ENCODE measurements at places on chromosomes 16 and 17.

DNA sequence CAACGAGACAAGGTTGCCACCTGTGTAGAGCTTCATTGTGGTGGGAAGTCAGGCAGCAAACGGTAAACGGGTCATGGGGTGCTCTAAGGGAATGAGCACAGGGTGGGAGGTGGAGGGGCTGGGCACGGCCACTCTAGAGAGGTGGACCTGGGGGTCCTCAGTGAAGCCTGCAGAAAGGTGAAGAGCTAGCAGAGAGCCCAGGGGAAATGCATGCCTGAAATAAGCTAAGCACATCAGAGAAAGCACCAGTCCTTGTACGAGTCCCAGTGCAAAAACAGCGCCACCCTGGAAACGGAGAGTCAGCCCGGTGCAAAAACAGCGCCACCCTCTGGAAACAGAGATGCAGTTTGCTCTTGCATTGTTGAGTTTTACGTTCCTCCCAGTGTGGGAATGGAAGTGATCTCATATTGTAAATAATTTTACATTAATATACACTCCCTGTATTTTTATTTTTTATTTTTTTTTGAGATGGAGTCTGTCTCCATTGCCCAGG is 65.0 kb downstream of the TBC1D16 start:
- DNase-seq, result no peak

- no peak for DNase-seq
These were observed 160.8 kb downstream of the CA10 start for GRCh38 chr17:51997723-51998122.

DNA sequence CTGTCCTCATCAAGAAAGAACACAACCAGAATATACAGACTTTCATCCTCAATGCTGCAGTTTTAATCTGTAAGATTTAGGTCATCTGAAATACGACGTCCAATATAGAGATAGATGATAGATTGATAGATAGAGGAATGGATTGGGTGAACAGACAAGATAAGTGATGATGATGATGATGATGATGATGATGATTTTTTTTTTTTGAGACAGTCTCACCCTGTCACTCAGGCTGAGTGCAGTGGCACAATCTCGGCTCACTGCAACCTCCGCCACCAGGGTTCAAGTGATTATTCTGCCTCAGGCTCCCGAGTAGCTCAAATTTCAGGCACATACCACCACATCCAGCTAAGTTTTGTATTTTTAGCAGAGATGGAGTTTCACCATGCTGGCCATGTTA is 56.3 kb upstream of the ADAMTS18 start:
- DNase-seq, result no peak

DNA sequence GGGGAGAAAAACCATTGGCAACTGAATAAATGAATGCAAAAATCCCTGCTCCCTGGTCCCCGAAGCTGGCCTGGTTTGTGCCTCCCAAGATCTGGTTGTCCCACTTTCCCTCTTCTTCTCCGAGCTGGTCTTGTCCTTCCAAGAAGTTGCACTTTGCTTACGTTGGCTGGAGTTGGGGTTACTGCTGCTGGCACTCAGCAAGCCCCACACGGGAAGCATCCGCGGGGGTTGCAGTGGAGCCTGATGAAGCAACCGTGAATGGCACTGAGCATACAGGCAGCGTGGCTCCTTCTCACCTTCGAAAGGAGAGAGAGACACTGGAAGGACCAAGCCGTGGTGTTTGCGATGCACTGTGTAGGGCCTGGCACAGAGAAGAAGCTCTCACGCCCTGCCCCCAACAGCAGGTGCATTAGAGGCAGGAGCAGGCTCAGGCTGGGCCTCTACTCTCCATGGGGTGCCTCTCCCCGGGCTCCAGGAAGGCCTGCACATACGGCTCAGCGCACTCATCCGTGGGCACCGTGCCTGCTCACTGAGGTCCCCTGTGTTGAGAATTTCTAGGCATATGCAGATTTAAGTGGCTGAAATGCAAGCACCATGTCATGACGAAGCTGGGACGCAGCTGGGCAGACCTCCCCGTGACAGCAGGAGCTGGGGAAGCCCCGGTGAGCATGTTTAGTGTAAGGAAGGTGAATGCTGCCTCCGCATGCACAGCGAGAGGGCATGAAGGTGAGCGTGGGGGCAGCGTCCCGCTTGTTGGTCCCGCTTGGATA is 12.1 kb downstream of the CA5A start:
- no peak for DNase-seq

GRCh38 chr16:10087151-10087550 is 95.1 kb downstream of the GRIN2A start:
- no peak for DNase-seq

DNA sequence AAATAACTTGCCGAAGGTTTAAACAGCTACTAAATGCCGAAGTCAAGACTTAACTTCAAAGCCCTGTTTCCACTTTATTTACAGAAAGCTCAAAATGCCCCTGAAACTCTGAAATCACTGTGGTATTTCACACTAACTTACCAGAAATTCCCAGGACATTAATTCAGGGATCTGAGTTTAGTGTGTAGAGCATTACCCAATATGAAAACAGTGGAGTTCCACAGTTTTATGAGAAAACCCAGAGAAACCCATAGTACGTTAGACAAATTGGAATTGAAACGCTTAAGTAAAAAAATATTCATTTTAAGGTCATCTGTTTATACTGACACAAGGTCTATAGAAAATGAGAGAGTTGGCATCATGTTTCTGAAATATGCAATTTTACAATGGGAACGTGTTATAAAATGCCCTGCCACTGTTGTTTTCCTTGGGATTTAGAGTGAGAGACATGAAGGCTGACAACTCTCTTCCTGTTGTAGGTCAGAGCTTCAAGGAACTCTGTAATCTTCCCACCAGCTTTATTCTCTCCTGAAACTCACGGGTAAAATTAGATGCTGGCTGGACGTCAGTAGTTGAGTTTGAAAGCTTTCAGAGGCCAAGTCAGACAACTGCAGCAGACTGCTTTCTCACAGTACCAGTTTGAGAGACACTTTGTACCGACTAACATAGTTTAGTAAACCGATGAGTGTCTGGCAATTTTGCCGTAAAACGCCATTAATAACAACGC is 139.4 kb upstream of the TBX2 start:
- DNase-seq, result no peak

DNA sequence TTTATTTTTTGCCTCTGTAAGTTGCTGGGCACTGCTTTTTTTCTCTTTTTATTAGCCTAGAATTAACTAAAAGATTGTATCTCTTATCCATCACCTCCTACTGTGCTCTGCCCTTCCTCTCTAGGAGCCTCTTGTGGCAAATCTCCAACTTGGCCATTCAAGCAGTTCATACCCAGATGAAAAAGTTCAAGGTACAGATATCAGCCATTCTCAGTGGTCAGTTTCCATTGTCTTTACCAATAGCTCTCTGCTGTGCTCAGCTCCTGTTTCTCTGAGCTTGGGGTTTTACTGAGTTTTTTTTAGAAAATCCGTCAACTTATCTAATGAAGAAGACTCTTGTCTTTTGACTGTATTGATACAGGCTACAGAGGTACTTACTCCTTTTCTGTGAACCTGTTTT is 15.6 kb downstream of the MOSMO start:
- DNase-seq, result no peak

DNA sequence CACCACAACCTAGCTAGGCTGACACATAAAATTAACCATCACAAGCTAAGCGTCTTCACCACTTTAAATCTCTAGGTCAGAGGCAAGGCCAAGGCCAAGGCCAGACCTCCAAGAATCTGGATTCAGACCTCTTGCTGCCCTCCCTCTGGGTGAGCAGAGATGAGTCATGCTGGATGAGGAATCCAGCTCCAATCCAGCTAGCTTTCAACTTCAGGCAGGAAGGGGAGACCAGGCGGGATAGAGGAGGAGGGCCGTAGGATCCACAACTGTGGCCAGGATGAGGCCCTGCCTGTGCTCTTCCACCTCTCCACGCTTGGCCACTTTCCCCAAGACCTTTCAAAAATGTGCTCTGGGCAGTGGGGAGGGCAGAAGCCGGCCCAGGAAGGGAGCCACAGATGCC is 14.7 kb downstream of the LRRC75A start:
- peak; percentile 58 for DNase-seq

DNA sequence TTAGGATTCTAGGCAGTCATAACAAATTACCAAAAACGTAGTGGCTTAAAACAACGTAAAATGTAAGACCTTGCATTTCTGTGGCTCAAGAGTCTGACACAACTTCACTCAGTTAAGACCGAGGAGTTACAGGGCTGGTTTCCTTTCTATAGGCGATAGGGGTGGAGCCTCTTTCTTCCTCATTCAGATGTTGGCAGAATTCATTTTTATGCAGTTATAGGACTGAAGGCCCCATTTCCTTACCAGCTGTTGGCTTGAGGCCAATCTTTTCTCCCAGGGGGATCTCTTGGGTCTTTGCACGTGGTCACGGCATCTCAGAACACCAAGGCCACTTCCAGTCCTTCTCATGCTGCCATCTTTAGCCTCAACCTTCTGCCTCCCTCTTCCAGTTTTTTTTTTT is 145.2 kb downstream of the KCNJ2 start:
- DNase-seq, result no peak

GRCh38 chr17:64056269-64057005 is 36.0 kb upstream of the ICAM2 start:
- no peak for DNase-seq

DNA sequence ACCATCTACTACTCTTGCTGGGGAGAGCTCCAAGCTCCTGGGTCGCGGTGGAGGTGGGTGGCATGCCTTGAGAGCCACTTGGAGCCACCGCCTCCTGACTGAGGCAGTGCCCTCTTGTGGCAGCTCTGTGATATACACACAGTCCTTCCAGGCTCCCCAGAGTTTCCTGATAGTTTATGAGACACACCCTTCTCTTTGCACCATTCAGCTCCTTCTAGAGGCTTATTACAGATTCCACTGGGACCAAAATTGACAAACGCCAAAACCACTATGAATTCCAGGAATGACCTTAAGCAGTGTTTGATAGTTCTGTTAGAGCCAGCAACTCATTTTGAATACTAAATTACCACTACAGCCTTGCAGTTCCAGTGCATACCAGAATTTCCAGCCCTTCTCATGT is 170.1 kb upstream of the CDH13 start:
- DNase-seq, result no peak

DNA sequence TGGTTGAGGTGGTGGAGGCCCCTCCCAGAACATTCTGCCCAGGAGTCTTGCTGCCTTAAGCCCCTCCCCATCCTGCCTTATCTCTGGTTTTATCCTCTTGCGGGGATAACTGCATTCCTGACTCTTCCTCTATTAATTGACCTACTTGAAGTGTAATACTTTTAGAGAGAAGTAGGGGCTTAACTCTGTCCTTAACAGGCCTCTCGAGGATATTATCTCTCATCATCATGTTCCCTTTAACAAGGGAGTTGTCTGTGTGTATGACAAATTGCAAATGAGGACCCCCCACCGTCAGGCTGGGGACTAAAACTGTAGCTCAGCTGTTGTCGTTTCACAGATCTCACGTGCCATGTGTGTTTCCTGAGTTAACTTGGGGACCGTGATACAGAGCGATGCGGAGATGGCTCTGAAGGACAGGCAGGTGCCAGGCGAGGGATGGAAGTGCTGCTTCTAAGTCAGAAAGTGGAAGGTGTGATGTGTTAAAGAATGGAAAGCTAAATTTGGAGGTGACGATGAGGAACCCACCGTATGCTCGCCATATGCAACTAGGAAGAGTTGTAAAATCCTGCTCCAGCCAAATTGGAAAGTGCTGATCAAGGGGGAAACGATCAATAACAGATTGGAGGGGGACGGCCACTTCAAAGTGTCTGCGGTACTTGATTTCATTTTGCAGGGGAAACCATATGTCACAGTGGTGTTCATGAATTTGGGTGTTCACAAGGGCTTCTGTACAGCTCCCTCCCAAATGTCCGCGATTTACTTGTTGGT is 106.3 kb downstream of the RPTOR start:
- no peak for DNase-seq

DNA sequence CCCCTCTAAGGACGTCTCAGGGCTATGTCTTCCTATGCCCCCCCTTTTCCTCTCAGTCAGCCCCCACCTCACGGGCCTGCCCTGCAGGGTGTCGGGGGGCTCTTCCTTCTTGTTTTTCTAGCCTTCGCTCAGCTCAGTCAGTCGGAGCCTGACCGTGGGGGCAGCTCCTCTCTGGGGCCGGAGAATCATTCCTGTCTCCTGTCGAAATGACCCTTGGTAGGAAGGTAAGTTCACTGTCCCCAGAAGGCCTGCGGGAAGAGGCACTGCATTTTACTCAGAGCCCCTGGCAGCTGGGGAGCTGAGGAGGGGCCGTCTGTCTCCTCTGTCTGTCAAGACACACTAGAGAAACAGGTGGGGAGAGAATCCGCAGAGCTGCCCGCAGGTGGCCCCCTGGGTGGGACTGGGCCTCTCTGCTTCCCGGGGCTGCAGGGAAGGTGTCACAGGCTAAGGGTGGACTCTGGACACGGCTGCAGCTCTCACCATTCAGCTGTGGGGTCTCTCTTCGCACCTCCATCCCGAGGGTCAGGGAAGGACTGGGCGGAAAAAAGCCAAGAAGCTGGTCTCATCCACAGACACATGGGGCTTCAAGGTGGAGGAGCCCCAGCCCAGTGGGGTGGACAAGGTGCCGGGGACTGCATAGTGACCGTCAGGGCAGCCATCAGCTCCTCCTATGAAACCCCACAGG is 112.8 kb upstream of the TNRC6C start:
- DNase-seq, result no peak

- DNase-seq, result no peak
These were observed 239.7 kb upstream of the ERCC4 start for GRCh38 chr16:13680021-13680889.

DNA sequence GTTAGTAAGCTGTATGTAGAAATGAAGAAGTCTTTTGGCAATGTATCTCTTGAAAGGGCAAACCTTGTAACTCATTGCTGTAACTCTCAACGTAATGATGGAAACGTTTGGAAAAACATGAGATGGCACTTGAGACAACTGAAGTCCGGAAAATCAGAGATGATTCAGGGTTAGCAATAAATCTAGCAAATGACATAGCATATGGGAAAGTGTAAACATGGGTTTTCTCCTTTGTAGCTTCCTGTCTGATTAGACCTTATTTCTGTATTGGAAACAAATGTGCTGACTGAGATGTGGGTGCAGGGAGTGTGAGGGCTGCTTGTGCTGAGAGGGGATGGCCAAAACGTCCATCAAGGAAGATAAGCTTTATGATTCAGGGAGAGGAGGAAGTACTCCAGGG is 110.7 kb upstream of the FAM20A start:
- DNase-seq, result no peak

- DNase-seq, result no peak
These were observed 121.3 kb upstream of the CACNG5 start for GRCh38 chr17:66713533-66714042.

- DNase-seq, result no peak
These were observed 30.5 kb downstream of the HS3ST2 start for GRCh38 chr16:22844416-22844815.

- no peak for DNase-seq
These were observed 14.2 kb downstream of the CTU2 start for GRCh38 chr16:88720396-88720970.

DNA sequence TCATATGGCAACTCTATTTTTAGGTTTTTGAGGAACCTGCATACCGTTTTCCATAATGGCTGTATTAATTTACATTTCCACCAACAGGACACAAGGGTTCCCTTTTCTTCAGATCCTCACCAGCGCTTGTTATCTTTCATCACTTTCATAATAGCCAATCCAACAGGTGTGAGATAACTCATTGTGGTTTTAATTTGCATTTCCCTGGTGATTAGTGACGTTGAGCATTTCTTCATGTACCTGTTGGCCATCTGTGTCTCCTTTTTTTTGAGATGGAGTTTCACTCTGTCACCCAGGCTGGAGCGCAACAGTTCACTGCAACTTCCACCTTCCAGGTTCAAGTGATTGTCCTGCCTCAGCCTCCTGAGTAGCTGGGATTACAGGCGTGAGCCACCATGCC is 36.2 kb upstream of the ABCC3 start:
- no peak for DNase-seq

Data from AG04450 (cell line).